Erythroblast (primary cell): ENCODE measurements at places on chromosomes 3 and 15.

GRCh38 chr3:125212509-125213363 is at the start of gene SLC12A8:
TSS of gene SLC12A8 (minus strand) at chr3:125212748. CDS start at chr3:125211349, 1,399 bp downstream.
- DNase-seq = no peak

GRCh38 chr3:66625505-66626216 is 124.8 kb upstream of the LRIG1 start:
- no peak for DNase-seq

GRCh38 chr15:42603978-42604377 is 28.6 kb downstream of the STARD9 start:
- no peak for DNase-seq

DNA sequence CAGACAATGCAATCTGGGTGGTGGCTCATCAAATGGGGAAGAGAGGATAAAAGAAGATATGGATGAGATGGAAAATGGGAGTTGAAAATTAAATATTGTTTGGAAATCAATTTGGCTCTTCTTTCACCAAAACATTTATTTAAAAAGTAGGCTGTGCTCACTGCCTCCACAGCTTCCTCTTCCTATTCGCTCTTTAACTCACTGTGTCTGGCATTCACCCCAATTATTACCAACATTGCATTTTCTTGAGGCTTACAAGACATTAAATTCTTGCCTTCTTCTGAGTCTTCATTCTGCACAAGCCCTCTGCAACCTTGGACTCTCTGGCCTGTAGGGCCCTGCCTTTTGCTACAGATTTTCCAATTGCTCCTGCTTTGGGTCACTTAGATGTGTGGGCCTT is 52.9 kb upstream of the TSPAN3 start:
- no peak for DNase-seq

GRCh38 chr3:128425846-128426127 is 40.9 kb downstream of the DNAJB8 start:
- DNase-seq = peak; percentile 42

GRCh38 chr15:77775837-77776236 is 143.1 kb upstream of the LINGO1 start:
- no peak for DNase-seq

DNA sequence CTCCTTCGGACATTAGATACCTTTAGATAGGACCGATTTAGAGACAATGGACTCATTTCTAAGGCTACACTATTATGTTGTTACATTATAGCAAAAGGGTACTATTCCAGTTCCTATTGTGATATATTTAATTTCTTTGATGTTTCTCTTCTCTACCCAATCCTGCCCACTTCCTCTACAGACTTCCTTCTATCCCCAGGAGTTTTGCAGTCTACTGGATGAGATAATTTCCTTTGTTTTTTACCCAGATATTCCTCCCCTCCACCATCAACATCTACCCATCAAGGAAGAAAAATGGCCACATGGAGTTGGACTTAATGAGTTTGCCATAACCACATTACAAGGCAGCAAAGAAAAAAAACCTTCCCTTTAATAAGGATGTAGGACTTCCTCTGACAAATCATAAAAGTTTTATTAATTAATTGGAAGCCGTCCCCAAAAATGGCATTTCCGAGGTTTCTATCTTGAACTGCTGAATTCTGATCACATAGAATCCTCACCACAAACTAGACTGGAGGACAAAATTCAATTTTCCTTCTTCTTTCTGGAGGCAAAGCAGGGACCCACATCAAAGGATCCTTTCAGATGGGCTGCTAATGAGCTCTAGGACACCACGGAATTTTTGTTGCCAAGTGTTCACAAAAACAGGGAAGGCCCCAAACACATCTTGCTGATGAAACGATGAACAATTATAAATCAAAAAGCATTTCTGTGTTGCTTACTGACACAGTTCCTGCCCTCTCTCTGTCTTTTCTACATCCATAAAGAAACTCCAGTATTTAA is 33.4 kb downstream of the FRMD4B start:
- DNase-seq = no peak

DNA sequence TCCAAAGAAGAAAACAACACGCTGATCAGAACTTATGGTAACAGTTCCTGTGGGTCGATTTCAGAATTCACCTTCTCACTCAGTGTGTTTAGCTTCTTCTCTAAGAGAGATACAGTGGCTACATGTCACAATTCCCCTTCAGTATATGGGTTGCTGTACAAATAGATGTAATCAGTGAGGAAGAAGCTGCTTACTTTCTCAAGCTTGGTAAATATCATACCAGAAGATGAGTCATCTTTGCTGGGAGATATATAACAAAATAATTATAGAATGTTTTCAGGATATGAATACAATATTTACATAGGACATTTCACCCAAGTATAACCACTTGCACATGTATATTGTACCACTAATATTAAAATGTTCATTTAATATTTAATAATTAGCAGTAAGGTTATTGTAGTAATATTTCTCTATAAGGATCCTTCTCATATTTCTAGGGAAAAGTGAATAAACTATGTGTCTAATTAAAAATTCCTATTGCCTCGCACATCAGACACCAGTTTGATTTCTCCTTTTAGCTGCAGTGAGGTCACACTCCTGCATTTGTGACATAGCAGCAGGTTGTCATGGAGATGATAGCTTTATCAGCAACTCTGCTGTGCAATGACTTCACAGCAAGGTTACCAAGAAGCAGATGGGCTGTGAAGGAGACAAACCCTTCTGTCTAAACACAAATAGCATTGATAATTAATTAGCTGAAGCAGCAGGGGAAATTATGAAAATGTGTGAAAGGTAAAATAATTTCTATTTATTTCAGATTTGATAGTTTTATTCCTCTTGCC is 211.4 kb downstream of the TUSC7 start:
- no peak for DNase-seq

DNA sequence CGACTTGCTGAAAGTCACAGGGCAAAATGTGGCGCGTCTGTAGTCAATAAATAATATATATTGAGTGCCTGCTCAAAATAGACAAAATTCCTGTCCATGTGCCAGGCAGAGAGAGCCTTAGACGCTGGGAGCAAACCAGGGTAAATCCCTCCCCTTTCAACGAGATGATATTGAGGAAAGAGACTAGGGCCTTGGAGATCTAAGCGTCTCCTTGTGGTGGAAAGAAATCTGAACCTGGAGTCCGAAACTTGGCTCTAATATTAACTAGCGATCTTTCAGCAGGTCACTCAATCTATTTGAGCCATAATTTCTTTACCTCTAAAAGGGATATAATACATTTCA is 348 bp upstream of the DPP8 start:
- no peak for DNase-seq

DNA sequence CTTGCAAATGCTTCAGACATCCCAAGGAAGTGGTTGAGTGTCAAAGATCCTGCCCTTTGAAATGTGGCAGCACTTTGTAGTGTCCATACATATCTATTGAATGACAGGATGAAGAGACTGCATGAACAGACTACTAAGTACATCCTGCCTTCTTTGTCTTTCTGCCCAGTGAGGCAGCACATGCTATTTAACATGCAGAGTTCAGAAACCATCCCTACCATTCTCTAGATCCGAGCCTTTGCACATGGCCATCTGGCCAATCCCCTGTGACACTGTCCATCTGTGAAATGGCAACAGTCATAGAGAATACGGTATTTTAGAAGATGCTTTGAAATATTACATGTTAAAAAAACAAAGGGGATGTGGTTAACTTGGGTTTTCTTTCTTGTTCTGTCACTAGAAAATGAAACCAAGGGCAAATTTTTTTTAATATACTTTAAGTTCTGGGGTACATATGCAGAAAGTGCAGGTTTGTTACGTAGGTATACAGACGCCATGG is 519.6 kb downstream of the NTRK3 start:
- no peak for DNase-seq

DNA sequence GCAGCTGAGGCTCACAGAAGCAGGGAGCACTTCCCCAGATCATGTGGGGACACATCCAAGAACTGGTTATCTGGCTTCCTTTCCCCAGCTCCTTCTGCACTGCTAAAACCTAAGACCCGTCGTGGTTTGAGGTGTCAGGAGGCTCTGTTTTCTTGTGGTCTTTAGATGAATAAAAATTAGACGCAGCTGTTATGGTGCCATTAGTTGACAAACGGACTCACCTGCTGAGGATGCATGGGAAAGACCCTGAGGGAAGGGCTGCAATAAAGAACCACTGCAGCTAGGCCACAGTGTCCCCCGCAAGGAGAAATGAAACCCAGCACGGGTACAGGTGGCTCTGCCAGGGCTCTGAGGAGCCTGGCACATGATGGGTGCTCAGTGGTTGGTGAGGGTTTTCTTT is 99.4 kb downstream of the IQSEC1 start:
- DNase-seq = no peak

DNA sequence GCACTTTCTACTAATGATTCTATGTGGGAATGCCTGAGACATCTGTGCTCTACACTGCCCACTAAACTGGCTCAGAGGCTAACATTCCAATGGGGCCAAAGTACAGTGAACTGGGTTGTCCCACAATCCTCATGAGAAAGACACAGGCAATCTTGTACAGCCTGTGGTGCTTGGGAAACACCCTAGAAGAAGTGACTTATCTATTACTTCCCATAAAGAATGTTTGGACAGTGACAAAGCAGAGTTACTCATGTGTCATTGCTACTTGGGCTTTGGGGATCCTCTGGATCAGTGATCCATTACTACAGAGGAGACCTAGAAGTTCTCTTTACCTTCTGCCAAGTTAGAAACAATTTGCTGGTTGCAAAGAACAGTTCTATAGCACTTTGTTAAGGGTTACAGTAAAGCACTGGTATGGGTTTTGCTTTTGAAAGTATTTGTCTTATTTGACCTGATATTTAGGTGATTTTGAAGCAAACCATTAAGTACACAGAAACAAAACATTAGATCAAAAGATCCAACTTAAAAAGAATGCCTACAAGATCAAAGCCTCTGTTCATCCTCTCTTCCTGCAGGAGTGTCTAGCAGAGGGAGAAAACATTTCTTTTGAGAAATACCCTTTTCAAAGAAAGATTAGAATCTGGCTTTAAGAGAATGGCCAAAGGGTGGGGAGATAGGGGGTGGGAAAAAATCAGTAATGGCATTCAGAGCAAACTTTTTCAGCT is 75.8 kb downstream of the CTNNB1 start:
- no peak for DNase-seq

- no peak for DNase-seq
These were observed 61.4 kb downstream of the CLDN11 start for GRCh38 chr3:170480111-170480510.

- DNase-seq = no peak
These were observed 4.5 kb downstream of the MELTF start for GRCh38 chr3:197024881-197025735.

GRCh38 chr3:72185549-72186399 is 400.8 kb upstream of the PROK2 start:
- DNase-seq = peak; percentile 72

DNA sequence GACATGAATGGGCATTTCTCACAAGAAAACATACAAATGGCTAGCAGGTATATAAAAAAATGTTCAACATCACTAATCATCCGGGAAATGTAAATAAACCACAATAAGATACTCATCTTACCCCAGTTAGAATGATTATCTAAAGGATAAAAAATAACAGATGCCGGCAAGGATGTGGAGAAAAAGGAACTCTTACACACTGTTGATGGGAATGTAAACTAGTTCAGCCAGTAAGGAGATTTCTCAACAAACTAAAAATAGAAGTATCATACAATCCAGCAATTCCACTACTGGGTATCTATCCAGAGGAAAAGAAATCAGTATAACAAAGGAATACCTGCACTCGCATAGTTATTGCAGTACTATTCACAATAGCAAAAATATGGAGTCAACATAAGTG is 124.2 kb downstream of the SATB1 start:
- DNase-seq = no peak

- DNase-seq = no peak
These were observed 125.1 kb downstream of the CLASP2 start for GRCh38 chr3:33592999-33593398.

DNA sequence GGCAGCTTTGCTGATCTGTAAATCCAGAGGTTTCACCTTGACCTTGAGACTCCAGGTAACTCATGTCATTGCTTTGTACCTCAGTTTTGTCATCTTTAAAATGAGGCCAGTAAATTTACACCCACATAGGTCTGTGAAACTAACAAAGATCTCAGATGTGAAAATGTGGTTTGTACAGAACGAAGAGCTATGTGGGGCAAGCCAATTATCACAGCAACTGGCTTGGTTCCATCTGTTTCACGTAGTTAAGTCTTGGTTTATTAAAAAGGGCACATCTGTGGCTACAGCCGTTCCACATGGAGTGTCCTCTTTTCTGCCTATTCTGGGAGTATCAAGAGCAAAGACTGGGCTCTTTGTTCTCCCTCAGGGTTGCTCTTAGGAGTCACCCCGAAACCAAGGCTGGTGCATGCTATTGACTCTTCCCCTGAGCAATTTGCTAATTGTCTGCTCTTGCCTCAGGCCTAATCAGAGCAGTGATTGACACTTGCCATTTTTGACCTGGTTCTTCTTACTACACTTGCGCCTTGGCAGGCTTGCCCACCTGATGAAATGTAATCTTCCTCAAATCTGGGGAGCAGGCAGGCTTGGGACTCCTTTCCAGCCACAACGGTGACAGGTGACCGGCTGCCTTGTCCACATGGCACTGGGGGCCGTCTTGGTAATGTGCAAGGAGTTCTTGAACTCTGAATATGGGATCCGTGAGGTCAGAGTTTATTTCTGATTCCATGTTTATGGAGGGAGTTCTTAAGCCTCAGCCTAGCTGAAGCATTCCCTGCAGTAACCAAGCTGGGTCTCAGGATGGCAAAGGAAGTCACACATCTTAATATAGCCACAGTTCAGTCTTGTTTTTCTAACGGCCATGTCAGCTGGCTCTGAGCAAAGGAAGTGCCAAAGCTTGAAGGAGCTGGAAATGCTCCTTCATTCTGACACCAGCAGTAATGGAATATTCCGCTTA is 40.1 kb downstream of the EAF1 start:
- DNase-seq = no peak

GRCh38 chr3:59816312-59816711 is 766.5 kb upstream of the CFAP20DC start:
- DNase-seq = no peak

DNA sequence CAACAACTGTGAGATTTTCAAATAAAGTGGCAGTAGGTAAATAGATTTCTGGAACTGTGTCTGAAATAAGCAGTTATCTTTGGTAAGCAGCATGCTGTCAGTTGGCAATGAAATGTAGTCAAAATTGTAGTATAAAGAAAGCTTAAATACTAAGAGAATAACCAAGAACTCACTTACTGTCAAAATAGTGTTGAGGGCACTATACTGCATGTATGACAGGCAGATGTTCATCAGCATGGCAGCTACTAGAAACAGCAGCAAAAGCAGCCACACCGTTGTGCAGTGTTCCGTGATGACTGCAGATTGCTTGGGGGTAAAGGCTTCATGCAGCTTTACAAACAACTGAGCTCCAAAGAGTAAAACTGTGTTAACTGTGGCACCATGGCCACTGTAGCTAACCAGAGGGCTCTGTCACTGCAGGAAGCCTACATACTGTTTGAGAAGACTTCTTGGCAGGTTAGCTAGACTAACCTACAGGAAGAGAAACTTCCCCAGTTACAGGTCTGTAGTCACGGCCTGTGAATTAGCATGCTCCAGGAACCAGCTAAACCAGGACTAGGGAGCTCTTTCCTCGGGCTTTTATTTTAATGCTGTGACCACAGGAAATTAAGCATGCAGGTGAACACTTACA is 459.7 kb downstream of the TBL1XR1 start:
- no peak for DNase-seq

GRCh38 chr15:91183596-91183995 is 83.5 kb downstream of the SV2B start:
- no peak for DNase-seq
